ENCODE measurements at places on chromosomes 5 and 9. TPM values are rescaled to one million over a fixed set of nuclear protein-coding genes. Genes with fewer than 3 reads are reported as not detected.

Gene KLHL3
- 11.9 TPM for total RNA-seq

Gene NR5A1
- total RNA-seq = not detected

Gene ENC1
- 4.3 TPM for total RNA-seq

Gene MZB1
- not detected for total RNA-seq

Gene MARCOL
- total RNA-seq = not detected

DNA sequence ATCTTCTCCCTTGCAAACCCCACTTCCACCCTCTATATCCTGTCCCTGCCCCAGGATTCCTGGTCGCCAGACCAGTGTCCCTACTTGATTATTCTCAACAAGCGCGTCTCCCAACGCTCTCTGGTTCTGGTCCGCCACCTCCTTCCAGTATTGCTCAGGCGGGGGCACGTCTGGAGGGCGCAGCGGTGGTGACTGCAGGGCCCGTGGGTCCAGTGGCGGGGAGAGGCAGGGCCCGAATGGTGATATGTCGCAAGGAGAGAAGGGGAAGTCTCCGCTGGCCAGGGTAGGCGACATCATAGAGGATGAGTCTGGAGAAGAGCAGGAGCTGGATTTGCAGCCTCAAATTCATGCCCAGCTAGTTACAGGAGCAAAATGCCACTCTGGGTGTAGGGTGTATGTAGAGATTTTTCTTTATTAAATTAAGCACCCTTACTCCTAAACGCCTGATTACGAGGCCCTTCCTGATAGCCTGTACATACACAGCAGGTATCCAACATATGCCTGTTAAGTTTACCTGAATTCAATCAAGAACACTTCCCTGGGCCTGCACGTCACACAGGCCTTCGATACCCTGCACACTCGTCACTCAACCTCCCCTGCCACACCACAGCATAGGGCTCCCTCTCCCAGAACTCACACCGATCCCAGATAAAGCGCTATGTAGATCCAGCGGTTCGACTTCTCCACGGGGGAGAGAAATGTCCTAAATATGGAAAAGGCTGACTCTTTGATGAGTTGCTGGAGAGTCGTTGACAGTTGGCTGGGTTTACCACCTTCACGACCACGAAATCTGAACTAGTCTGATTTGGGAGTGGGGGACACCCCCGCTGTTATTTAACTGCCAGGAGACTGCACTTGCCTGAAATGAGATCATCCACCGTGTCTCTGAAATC lies 4.8 kb downstream of the MCIDAS start:
- DNase-seq = no peak
- no peak overlapping the region for H3K27ac ChIP-seq
- H3K36me3 ChIP-seq = no peaks in the 10 kb centered on the region
- no peaks in the 10 kb centered on the region for H3K27me3 ChIP-seq
- H3K4me3 ChIP-seq = no peak overlapping the region

- DNase-seq = no peak
- no peak overlapping the region for H3K4me3 ChIP-seq
- H3K27ac ChIP-seq = no peak overlapping the region
- peaks cover 25% of the 10 kb centered on the region for H3K4me1 ChIP-seq
Observed at GRCh38 chr9:13267743-13268142, 11.7 kb downstream of the MPDZ start.

GRCh38 chr9:114471157-114471556 lies 34.1 kb downstream of the WHRN start:
- no peak for DNase-seq
- H3K36me3 ChIP-seq = no peaks in the 10 kb centered on the region
- H3K27ac ChIP-seq = no peak overlapping the region
- no peak overlapping the region for H3K4me3 ChIP-seq
- no peaks in the 10 kb centered on the region for H3K4me1 ChIP-seq

DNA sequence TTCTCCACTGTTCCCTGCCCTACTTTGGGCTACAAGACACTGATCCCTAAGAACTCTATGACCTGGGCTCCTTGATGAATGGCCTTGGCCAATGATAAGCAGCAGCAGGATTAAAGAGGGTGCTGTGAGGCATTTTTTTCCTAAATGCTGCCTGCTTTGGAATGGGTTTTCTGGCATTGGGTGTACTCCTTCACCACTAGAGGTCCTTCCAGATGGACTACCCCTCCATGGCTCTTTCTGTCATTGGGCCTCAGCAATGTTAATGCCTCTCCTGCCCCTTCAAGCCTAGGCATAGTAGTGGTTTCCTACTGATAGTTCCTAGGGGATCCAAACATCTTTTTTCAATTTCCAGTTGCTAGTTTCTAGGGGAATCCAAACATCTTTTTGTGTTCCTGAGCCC lies 319.3 kb upstream of the RPS23 start:
- no peak overlapping the region for H3K4me3 ChIP-seq
- no peaks in the 10 kb centered on the region for H3K27me3 ChIP-seq
- no peaks in the 10 kb centered on the region for H3K4me1 ChIP-seq
- H3K27ac ChIP-seq = no peak overlapping the region
- no peak for DNase-seq
- no peaks in the 10 kb centered on the region for H3K36me3 ChIP-seq

DNA sequence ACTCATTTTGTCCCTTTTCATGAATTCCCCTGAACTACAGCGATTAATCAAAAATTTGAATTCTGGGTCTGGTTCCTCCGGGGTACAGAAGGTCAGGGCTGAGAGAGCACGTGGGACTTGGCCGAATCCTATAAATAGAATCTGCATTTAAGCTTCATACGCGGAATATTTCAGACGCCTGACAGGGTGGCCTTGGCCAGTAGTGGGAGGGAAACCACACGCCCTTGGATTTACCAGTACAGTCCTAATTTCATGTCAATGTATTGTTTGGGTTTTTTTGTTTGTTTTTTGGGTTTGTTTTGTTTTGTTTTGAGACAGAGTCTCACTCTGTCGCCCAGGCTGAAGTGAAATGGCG lies 21.5 kb upstream of the NIPBL start:
- H3K4me1 ChIP-seq = no peaks in the 10 kb centered on the region
- H3K36me3 ChIP-seq = no peaks in the 10 kb centered on the region
- H3K27me3 ChIP-seq = no peaks in the 10 kb centered on the region
- H3K27ac ChIP-seq = no peak overlapping the region
- DNase-seq = no peak
- no peak overlapping the region for H3K4me3 ChIP-seq

DNA sequence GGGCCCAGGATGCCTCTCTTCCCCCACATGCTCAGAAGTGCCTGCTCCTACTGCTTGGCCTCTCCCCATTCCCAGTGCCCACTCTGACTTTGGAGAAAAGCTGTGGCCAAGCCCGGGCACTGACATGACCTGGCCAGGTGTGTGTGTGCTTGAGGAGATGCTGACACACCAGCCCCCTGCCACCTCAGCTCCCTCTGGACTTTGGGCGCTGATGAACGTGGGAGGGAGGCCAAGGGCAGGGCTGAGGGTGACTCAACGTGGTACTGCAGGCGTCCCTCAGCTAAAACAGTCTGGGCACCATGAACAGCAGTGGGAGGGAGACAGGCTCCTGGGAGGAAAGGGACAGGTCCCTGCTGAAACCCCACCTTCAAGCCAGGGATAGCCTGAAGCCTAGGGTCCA lies 3.9 kb downstream of the TRIM36 start:
- no peak overlapping the region for H3K27ac ChIP-seq
- no peak overlapping the region for H3K4me3 ChIP-seq
- H3K4me1 ChIP-seq = peaks cover 7% of the 10 kb centered on the region
- no peaks in the 10 kb centered on the region for H3K36me3 ChIP-seq

DNA sequence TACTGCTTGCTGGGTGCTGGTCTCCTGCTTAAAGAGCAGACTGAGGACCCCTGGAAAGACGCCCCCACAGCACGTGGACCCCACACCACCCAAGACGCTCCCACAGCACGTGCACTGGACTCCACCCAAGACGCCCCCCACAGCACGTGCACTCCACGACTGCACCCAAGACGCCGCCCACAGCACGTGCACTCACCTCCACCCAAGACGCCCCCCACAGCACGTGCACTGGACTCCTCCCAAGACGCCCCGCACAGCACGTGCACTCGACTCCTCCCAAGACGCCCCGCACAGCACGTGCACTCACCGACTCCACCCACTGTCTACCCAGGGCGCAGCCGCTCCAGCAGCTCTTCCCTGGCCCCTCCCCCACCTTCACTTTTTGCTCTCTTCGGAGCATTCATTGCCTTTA lies 50.5 kb downstream of the EHMT1 start:
- no peak overlapping the region for H3K4me3 ChIP-seq
- H3K27ac ChIP-seq = no peak overlapping the region
- peaks cover 59% of the 10 kb centered on the region for H3K4me1 ChIP-seq
- H3K36me3 ChIP-seq = no peaks in the 10 kb centered on the region
- DNase-seq = no peak

DNA sequence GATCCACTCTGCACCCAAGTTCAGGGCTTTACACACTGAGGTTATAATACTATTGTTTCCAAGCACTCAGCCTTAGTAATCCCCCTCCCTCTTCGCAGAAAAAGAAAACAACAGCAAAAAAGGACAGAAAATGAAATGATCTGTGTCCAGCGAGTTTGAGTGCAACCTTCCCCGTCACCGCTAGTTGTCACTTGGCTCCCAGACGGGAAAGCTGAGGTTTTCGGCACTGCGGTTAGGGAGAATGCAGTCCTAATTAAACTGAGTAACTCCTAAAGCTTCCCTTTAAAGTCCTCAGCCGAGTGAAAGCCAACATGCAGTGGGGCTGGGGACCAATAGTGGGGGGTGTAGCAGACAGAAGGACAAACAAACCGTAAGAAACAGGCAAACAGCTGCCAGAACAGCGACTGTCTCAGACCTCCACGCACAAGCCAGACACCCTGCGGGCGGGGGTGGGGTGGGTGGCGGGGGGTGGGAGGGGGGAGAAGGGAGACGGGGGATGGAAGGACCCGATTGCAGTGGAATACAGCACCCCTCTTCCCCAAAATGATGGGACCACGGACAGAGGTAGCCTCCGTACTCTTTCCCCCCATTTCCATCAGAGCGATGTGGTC lies 680 bp downstream of the GLRA1 start:
- no peaks in the 10 kb centered on the region for H3K4me1 ChIP-seq
- H3K27me3 ChIP-seq = no peaks in the 10 kb centered on the region
- no peak overlapping the region for H3K4me3 ChIP-seq
- no peak for DNase-seq

- H3K4me3 ChIP-seq = no peak overlapping the region
- no peaks in the 10 kb centered on the region for H3K36me3 ChIP-seq
- no peaks in the 10 kb centered on the region for H3K27me3 ChIP-seq
- peaks cover 17% of the 10 kb centered on the region for H3K4me1 ChIP-seq
- peak overlapping the region; percentile 85 for H3K27ac ChIP-seq
- DNase-seq = peak; percentile 96
Observed at GRCh38 chr9:88658311-88658822, 123.4 kb downstream of the NXNL2 start.

GRCh38 chr5:120927950-120928530 lies 463.9 kb downstream of the PRR16 start:
- H3K4me3 ChIP-seq = no peak overlapping the region
- no peaks in the 10 kb centered on the region for H3K36me3 ChIP-seq
- no peak overlapping the region for H3K27ac ChIP-seq
- peaks cover 9% of the 10 kb centered on the region for H3K4me1 ChIP-seq
- no peaks in the 10 kb centered on the region for H3K27me3 ChIP-seq

Measured in thyroid gland (tissue), 4 donors.